DMS 273 treated with DMSO at 0.1 percent for 48 hours (cell line): ENCODE measurements at places on chromosomes 5 and 9.

- no peak for DNase-seq
Observed at GRCh38 chr5:178396796-178397720, 164.5 kb upstream of the PHYKPL start.

DNA sequence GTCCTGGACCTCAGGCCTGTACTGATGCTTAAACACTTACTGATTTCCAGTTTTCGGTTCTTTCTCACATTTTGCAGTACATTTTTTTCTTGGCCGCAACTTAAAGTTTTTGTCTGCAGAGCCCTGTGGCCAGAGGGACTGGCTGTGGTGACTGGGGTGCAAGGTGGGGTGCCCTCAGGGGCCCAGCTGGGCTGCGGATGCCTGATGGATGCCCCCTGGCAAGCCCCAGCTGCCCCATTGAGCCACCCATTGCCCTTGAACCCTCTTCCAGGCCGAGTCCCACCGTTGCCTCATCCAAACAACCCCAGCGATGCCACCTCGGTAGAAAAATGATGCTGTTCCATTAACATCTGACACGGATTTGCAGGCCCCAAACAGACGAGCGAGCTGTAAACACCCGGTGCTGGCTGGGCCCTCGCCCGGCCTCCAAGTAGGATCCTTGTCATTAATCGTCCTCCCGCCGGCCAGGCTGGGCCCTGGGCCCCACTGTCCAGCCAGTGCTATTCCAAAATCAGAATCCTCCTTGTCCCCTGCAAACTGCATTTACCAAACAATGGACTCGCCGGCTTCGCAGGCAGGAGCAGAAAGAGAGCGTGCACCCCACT is 107.9 kb downstream of the PHF2 start:
- DNase-seq, result no peak

DNA sequence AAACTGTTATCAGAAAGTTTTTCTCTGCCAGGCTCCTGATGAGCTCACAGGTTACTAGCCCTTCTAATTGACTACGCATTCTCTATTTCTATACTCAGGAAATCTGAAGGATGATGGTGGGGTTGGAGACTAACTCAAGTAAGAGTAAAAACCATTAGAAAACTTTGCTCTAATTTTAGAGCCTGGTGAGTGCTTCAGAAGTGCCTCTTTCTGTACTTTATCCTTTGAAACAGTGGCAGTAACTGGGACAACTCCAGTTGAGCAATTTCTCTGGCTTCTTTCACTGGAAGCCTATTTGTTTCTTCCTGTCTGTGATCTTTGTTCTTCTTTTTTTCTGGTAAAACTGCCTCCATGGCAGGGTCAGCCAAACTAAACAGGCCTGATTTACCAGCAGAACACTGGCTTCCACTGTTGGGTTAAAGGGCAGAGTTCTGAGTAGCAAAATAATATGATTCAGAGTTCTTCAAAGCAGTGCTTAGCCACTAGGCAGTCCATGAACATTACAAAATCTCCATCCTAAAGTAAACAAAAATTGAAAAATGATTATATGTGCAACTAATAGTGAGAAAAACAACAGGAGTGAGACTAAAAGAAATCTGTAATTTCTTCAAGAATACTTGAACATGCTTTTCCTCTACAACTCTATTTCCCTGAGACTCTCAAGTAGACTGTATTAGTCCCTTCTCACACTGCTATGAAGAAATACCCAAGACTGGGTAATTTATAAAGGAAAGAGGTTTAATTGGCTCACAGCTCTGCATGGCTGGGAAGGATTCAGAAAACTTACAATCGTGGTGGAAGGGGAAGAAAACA is 79.8 kb downstream of the MROH2B start:
- no peak for DNase-seq

DNA sequence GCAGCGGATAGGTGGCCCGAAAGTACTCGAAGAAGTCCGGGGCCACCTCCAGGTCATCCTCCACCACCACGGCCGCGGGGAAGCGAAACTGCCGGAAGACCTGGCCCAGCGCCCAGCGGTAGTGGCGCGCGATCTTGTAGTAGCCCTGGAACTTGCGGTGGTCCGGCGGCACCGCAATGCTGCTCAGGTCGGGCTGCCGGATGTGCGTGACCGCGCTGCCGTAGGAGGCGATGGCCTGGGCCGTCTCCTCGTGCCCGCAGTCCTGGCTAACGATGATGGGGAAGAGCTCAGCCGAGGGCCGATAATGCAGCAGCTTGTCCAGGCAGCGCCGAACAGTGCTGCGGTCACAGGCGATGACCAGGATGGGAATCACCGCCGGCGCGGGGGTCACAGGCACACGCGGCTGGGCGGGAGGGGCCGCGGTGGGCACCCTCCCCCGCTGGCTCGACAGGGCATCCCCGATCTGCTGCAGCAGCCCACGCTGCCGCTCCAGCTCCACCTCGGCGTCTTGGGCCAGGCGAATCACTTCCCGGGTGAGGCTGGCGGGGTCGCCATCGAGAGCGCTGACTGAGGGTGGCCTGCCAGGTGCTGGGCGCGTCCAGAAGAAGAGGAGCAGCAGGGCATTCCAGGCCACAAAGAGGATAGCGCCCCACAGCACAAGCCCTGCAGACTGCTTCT is 10.2 kb downstream of the MGAT1 start:
- no peak for DNase-seq

GRCh38 chr5:72417333-72418062 is 89.7 kb downstream of the ZNF366 start:
- DNase-seq, result no peak

DNA sequence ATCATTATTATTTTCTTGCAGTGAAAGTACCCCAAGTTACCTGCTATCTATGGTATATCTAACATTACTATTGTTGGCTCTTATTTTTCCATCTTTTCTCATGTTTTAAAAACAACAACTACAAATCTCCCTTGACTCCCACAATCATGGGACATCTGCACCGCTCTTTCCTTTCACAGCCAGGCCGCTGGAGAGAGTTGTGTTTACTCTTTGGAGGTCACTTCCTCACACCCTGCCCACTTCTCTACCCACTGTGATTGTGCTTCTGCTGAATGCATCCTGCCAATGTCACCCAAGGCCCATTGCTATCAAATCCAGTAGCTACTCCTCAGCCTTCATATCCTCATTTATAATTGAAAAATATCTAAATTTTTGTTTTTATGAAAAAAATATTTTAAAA is 29.7 kb downstream of the SLC28A3 start:
- no peak for DNase-seq

- DNase-seq, result no peak
Observed at GRCh38 chr9:114139071-114139470, 16.3 kb upstream of the COL27A1 start.

- DNase-seq, result no peak
Observed at GRCh38 chr5:61576556-61576955, 244.5 kb downstream of the ZSWIM6 start.

DNA sequence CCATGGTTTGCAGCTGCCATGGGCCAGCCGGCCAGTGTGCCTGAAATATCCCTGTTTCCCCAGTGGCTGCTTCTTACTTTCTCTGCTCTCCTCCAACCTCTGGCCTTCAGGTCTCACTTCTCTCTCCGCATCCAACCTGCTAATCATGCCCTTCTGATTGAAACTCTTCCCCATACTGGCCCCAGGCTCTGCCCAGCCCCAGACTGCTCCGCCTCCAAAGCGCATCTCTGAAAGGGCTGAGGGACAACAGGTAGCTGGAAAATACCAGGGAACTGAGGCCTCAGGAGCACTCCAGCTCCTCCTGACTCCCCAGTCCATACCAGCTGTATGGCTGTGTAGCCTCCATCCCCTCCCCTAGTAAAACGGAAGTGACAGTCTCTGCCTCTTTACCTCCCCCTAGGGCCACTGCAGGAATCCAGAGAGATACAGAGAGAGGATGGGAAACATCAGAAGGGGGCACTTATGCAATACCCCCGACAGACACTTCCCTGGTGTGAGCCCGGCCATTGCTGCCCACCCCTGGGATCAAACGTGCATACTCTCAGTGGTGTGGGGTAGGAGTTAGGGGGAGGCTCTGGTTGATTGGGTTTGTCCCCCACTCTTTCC is 34.2 kb downstream of the PAX5 start:
- no peak for DNase-seq

DNA sequence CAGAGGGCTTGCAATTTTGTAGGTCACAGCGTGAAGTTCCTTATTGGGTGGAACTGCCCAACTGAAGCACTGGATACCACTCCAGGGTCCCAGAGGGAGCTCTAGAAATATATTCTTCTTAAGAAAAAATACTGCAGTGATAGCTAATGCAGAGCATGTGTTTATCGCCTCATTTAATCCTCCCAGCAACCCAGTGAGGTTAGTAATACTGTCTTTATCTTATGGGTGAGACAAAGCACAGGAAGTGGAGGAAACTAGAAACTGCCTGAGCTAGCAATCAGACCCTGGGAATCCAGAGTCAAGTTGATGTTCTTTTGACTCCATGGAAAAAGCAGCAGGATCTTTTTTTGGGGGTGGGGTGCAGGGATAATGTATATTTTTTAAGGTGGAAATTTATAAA is 153.3 kb downstream of the PJA2 start:
- DNase-seq, result no peak

DNA sequence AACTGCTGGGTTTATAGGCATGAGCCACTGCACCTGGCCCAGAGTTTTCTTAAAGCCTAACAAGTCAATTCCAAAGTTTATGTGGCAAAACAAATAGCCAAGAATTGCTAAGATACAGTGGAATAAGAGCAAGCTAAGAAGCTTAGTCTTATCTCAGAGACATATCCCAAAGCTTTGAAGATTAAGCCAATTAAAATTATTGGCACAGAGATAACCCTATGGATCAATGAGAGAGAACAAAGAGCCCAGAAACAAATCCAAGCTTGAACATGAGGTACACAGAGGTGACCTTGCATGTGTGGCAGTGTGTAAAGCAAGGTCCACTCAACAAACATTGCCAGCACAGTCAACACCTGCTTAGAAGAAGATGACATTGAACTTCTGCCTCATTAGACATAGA is 13.3 kb downstream of the BTNL3 start:
- no peak for DNase-seq

GRCh38 chr5:32193591-32193990 is 19.5 kb upstream of the GOLPH3 start:
- DNase-seq, result peak; percentile 86

GRCh38 chr9:129964901-129965734 is 77.9 kb downstream of the FNBP1 start:
- DNase-seq, result no peak

GRCh38 chr5:92641031-92641962 is 939.7 kb downstream of the NR2F1-AS1 start:
- peak; percentile 45 for DNase-seq

DNA sequence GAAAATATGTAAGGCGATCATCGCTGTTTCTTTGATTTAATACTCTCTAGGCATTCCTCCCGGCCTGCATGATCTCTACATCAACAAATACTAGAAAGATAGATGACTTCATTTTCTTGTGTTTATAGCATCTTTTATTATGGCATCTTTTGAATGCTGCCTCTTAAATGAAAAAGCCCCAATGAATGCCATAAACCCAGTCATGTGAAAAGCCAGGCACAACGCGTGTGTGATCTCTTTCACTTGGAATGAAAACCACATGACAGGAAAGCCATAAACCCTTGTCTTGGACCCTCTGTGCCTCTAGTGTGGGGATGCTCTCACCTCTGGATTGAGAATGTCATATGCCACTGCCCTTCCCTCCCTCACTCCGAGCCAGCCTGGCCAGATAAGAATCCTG is 476.2 kb downstream of the SEMA5A start:
- DNase-seq, result no peak

- DNase-seq, result no peak
Observed at GRCh38 chr9:107907715-107908114, 418.1 kb upstream of the KLF4 start.

GRCh38 chr9:130264414-130265350 is 878 bp upstream of the HMCN2 start:
- DNase-seq, result no peak

- no peak for DNase-seq
Observed at GRCh38 chr9:6910497-6910896, 152.7 kb downstream of the KDM4C start.

- peak; percentile 61 for DNase-seq
Observed at GRCh38 chr5:155260798-155261197, 247.2 kb downstream of the KIF4B start.

DNA sequence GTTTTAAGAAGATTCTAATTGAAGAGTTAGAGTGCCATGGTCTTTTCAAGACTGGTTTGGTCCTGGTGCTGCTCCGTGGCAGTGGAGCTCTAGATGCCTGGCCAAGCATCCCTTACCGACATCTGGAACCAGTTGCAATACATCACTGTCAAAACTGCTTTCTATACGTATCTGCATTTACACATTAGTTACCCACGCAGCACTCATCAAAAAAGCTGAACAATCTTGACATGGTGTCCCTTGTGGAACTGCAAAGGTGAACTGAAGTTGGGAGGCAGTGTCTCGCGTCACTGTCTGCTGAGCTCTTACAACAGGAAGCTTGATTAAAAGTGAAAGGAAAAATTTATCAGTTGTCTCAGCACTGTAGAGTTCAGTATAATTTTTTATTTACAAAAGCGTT is 82.6 kb downstream of the PBX3 start:
- DNase-seq, result no peak

DNA sequence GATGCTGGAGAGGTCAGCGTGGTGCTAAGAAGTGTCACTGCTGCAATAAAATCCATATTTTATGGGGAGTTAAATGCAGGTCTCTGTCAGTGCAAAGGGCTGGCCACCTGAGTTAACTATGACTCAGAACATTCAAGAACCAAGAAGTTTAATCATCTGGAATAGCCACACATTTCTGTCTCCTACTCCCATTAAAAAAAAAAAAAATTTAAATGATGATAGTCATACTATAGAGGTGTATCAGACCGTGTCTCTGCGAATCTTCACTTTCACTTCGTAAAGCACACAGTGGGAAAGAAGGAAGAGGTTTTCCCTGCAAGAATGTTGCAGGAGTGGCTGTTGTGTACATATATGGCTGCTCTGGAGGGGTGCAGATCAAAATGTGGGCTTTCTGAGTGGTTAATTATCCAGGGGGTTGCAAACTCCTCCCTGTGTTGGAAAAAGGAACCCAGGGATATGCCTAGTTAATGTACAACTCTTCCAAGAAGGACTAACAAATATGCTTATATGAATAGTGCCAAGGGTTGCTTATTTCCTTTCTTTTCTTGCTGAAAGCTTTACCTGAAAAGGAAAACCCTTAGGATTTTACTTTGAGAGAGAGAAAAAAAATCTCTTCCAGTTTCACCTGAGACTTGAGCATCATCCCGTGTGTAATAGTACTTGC is 1.5 kb downstream of the CDH6 start:
- no peak for DNase-seq

GRCh38 chr5:88837817-88838216 is 45.2 kb downstream of the MEF2C start:
- no peak for DNase-seq

GRCh38 chr9:105535920-105536668 is 21.8 kb upstream of the FKTN start:
- DNase-seq, result no peak

DNA sequence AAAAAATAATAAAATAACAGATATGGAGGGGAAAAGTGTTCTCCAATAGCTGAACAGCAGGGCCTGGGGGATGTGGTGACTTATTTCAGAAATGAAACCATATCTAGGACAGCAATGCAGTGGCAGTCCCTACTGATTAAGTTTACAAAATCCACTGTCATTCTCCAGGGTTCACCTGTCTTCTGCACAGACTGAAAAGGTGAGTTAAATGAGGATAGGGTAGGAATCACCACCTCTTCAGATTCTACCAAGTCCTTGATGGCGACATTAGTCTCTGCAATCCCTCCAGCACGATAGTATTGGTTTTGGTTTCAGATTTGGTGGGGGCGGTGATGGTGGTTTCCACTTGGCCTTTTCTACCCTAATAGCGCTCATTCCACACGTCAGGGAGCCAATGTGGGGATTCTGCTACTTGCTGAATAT is 32.3 kb upstream of the NPM1 start:
- no peak for DNase-seq

GRCh38 chr9:130835441-130836298 is 616 bp downstream of the ABL1 start:
- DNase-seq, result no peak

GRCh38 chr9:132447346-132447745 is 37.3 kb downstream of the CFAP77 start:
- no peak for DNase-seq
